ENCODE measurements at places on chromosomes 4 and X. TPM values are rescaled to one million over a fixed set of nuclear protein-coding genes. Genes with fewer than 3 reads are reported as not detected.

Gene ASB5
- total RNA-seq, result 3.8 TPM

Gene SERPINA7
- not detected for total RNA-seq

Gene NXF2B
- total RNA-seq, result not detected

DNA sequence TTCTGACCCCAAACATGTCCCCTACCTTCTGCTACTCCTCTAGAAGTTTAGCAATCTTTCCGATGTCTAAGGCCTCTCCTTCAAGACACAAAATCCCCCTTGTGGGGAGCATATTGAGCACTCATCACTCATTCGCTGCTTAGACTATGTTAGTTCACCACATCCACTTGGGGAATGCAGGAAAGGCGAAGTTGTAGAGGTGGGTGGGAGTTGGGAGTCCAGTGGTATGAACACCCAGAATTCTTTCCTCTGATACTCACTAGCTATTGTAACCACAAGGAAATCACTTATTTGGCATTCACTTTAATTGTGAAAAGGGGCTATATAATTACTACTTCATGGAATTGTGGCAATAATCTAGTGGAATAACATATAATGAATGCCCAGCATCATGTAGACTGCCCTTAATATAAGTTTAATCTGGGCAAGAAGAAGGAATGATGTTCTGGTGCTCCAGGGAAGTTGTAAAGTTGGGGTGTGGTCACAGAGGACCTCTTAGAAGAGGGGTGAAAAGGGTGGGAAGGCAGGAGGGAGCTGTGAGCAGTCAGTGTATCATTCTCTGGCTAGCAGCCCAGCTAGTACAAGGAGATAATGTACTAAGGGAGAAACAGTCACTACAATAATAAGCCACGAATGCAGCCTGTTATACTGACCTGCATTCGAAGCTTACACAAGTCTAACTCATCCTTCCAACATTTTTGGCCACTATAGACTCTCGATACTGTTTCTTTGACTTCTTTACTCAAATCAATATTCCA is 468.2 kb upstream of the DIPK2B start:
- no peak for DNase-seq

Measured in cardiac septum (tissue), 1 donor.